Stimulated activated CD4-positive, alpha-beta T cell treated with anti-CD3 and anti-CD28 coated beads, Interleukin-1b, Interleukin-23, amount 100 ng/mL, for 4 hours (primary cell): ENCODE measurements at places on chromosomes 2 and 18.

DNA sequence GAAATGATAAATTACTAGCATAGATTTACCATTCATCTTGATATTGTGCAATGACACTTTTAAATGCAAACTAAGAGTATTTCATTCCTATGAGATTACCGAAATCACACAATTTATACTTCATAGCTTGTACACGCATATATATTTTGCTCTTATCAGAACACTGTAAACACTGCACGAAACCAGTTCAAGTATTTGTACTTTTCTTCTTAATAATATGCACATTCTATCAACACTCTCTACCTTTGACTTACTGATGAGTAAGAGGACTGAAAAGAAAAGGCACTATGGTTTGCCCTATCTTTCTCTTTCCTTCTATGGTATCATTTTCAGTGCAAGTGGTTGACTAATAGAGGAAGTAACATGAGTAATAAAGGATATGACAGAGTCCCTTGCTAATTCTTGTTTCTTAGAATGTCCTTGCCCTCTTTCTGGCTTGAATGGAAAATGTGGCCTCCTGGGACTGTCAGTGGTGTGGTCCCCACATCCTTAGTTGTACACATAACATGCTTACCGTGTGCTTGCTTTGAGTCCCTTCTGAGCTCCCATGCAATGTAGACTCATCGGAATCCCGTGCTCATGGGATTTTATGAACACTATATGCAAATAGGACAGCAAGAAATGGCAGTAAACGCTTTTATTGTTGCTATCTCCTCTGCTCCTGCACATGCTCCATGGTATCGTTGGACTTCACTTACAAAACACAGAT is 363.5 kb upstream of the TNP1 start:
- DNase-seq = no peak

DNA sequence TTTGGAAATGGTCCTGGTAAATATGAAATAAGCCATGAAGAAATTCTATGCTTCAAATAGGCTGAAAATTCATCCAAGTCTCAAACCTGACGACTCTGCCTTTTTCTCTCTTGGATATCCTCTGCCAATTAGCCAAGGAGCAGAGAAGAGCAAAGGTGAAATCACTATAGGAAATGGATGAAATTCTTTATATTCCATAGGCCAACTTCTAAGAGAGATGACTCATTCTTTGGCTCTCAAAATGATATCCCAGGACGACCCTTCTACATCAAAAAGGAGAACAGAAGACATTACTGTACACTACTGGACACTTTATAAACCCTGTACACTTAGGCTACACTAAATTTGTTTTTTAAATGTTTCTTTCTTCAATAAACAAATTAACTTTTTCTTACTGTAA is 22.7 kb downstream of the PDE1A start:
- DNase-seq = no peak

- DNase-seq = no peak
Observed at GRCh38 chr18:37419315-37419714, 146.3 kb downstream of the CELF4 start.

- no peak for DNase-seq
Observed at GRCh38 chr2:120477198-120477597, 131.3 kb downstream of the INHBB start.

- DNase-seq = no peak
Observed at GRCh38 chr2:134707330-134707676, 11.5 kb downstream of the TMEM163 start.

DNA sequence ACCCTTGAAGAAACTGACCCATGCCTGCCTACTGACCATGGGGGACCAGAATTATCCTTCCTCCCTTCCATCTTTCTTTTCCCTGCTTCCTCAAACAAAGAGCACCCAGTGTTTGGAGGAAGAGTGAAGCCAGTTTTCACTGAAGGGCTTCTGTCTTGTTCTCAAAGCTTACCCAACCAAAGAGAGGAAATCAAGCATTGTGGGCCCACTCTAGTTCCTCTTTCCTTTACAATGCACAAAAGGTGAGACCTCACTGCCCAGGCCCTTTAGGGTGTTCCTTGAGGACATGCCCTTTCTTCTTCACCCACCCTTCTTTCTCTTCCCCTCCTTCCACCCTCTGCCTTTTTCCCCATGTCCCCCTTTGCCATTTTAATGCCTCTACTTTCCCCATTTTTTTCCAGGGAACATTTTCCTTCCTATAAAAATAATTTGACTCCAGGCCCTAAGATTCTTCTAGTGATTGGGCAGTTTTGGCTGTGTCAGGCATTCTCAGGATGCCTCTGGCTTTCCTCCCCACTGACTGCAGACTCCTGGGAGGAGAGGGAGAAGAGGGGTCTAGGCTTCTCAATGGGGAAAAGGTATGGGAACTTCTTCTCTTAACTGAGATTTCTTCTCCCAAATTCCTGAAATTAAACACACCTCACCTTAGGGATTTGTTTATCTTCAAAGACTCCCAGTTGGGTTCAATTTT is 126.6 kb upstream of the RMDN2 start:
- DNase-seq = no peak

- DNase-seq = no peak
Observed at GRCh38 chr2:44793322-44793870, 148.1 kb upstream of the SIX3 start.

DNA sequence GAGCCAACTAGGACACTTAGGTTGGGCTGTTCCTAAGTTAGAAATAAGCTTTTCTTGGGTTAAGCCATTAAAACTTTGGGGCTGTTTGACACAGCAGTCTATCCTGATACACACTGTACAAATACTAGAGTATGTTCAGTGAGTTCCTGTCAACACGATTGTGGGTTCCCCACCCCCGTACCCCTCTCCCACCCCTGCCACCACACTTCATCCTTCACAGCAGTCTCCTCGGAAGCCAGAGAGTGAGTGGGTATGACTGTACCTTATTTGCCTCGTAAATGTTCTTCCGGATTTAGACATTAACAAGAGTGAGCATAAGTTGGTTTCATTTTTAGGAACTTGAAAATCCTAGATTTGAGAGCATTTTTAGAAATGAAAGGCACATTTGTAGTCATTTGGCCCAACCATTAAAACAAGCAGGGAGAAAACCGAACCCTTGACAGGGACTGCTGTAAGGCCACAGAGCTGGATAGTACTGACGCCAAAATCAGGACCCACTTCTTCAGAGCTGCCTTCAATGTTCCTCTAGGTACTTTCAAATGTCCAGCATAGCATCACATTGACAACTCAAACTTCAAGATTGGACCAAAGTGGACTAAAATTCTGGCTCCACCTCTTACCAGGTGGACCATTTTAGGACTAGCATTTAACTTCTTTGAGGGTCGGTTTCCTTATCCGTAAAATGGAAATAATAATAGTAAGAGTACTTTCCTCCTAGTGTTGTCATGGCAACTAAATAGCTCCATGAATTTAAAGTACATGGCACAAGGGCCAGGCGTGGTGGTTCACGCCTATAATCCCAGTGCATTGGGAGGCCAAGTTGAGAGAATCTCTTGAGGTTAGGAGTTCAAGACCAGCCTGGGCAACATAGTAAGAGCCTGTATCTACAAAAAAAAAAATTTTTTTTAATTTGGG is 166.3 kb upstream of the SERTAD2 start:
- DNase-seq = peak; percentile 27

DNA sequence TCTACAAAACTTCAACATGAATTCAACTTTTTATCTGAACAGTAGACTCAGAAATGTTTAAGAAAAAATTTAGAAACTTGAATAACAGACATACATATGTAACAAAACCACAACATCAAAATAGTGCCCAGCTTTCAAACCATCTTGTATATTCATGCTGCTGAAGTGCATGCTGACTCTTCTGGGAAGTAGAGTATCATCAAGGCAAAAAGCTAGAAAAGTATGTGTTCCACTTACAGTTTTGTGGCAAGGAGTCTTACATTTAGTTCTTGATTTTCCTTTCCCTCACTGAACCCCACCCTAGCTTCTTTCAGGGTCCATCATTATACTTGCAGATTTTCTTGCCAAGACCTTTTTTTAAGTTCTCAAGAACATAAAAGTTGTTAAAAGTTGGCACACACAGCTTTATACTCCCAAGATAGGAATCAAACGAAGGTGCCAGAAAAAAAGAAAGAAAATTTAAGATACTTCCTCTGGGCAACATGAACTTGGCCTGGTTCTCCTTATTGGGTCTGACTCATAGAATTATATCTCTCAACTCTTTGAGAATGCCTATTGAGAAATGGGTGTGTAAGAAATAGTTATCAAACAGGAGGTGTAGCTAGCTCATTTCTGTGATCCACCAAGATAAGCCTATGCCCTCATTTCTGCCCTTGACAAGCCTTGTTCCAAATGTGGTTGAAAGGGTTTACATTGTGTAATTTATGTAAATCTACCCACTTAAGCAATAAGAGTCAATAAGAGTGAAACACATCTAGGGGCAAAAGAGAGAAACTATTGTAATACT is 667.6 kb upstream of the ACVR2A start:
- no peak for DNase-seq

DNA sequence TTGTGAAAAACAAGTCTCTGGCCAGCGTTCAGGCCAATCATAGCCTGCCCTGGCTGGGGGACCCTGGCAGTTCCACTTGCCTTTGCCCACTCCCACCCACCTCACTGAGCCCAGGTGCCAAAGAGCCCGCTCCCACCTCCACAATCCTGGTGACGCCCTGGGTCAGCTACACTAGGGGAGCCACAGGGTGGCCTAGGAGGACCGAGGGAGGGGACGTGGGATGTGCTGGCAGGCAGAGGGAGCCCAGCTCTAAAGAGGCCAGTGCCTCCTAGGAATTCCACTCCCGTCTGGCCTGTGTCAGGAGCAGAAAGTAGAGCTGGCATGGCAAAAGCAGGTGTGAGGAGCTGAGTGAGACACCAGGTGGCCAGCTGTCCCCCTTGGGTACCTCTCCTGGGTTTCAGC is 49.3 kb downstream of the TNS1 start:
- no peak for DNase-seq

- DNase-seq = peak; percentile 5
Observed at GRCh38 chr18:76376668-76377358, 118.2 kb downstream of the ZNF516 start.

DNA sequence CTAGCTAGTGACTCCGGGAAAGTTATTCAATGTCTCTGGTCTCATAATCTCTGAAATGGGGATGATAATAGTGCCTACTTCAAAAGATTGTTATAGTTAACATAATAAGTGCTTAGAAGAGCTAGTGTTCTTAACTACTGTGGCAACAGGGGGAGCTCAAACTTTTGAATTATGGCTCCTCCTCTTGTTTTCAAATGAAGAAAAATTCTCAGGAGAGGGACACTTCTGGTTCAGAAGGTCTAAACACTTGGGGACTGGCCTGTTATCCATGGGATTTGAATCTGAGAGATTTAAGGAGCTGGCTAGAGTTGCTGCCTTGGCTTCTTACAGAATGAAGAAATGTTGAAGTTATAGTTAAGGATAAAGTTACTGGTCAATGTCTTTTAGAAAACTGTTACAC is 92.2 kb upstream of the ITGB6 start:
- no peak for DNase-seq

DNA sequence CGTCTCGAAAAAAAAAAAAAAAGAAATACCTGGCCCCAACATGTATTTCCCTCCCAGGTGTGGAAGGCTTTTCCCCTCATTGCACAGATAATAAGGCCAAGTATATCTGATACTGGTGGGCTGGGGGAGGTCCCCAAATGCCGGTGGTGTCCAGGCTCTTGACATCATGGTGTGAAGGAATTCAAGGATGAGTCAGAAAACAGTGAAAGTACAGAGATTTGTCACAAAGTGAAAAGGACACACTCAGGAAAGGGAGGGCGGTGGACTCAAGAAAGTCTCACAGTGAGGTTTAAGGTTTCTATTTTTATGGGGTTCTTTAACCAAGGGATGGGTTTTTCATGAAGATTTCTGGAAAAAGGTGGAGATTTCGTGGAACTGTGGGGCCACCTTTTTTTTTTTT is 37.8 kb upstream of the FZD5 start:
- DNase-seq = no peak

DNA sequence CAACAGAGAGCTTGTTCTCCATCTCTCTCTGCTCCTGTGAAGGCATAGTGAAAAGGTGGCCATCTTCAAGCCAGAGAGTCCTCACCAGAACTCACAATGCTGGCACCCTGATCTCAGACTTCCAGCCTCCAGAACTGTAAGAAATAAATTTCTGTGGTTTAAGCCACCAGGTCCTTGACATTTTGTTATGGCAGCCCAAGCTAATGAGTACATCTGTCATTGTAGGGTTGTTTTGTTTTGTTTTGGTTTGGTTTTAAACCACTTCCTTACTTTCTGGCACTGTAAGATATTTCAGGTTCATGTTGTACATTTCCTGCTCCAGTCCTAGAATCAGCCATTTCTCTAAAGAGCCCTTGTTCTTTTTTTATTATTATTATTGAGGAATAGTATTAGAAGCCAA is 171.2 kb downstream of the CPS1 start:
- DNase-seq = no peak

- no peak for DNase-seq
Observed at GRCh38 chr2:151837926-151838325, 9.7 kb upstream of the ARL5A start.

DNA sequence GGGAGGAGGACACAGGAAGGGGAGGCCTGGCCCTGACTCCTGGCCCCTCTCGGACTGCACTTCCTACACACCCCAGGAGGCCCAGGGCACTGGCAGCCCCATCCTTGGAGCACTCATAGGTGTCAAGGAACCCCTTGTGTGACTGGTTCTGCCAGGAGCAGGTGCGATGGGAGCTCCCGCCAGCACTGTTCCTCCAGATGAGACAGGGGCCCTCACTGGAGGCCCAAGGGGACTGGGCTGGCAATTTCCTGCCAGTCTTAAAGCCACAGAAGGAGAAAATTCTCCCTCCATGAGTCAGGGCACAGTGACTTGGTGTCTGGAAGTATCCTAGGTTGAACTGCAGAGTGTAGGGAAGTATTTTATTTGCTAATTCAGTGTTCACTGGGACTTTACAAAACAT is 42.8 kb upstream of the MAL start:
- no peak for DNase-seq

GRCh38 chr2:68653538-68653982 is 10.2 kb downstream of the PROKR1 start:
- DNase-seq = peak; percentile 21

GRCh38 chr2:240160291-240161086 is 20.0 kb upstream of the OTOS start:
- DNase-seq = no peak

DNA sequence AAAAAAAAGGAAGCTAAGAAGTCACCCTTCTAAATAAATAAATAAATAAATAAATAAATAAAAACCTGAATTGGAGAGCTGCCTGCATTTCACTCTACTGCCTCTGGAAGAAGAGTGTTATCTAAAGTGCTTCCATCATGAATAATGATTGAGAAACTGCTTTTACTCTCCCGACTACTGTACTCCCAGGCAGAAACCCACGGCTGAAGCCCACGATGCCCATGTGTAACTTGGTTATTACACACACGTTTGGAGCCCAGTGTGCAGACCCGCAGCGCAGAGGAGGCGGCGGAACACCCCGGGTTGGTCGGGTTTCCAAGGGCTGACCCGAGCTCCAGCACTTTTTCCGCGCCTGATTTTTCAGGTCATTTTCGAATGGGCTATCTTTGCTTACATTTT is 697 bp upstream of the SPATS2L start:
- DNase-seq = no peak

- DNase-seq = no peak
Observed at GRCh38 chr2:161199912-161200701, 39.9 kb downstream of the TANK start.

GRCh38 chr2:15674637-15675455 is 83.2 kb downstream of the DDX1 start:
- no peak for DNase-seq

- no peak for DNase-seq
Observed at GRCh38 chr2:14634489-14635390, 2.2 kb downstream of the LRATD1 start.
